Myocyte (in vitro differentiated cells): ENCODE measurements at places on chromosomes 5 and 9.

DNA sequence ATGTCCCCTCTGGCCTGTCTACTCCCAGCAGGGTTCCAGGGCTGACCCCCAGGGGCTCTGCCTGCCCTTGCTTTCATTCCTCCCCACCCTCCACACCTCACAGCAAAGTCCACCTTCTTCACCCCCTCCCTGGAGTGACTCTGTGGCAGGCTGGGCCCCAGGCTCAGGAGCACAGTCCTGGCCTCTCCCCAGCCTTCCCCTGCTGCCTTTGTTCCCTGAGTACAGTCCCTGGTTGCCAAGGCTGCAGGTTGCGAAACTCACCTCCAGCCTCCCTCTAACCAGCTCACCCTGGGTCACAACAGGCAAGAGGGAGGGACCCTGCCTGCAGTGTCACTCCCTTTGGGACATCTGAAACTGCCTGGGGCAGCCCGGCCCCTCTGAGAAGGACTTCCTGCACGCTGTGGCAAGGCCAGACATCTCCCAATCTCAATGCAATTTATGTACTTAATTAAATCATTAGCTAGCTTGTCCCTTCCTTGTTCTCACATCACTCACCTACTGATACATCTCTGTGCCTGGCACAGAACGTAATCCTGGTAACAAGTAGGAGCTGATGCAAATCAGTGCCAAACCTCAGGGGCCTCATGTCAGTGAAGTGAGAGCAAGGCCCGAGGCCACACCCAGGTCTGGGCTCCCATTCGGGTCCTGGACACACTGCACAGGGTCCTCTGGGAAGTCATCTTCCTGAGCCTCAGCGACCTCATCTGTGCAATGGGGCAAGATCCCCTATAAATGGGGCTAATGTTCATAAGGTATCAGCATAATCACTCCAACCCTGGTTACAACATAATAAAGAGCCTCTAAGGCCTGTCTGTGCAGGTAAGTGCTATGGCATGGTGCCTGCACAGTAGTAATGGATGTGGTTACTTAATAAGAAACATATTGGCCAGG is 27.3 kb upstream of the TRIM14 start:
- no peak for DNase-seq

GRCh38 chr5:138354387-138354786 is 1.9 kb downstream of the KDM3B start:
- no peak for DNase-seq

GRCh38 chr5:179316111-179316551 is 29.1 kb downstream of the ADAMTS2 start:
- no peak for DNase-seq

- no peak for DNase-seq
Observed at GRCh38 chr9:132383462-132383883, 23.2 kb downstream of the TTF1 start.

GRCh38 chr9:88905506-88905905 is 85.8 kb upstream of the S1PR3 start:
- DNase-seq: no peak

DNA sequence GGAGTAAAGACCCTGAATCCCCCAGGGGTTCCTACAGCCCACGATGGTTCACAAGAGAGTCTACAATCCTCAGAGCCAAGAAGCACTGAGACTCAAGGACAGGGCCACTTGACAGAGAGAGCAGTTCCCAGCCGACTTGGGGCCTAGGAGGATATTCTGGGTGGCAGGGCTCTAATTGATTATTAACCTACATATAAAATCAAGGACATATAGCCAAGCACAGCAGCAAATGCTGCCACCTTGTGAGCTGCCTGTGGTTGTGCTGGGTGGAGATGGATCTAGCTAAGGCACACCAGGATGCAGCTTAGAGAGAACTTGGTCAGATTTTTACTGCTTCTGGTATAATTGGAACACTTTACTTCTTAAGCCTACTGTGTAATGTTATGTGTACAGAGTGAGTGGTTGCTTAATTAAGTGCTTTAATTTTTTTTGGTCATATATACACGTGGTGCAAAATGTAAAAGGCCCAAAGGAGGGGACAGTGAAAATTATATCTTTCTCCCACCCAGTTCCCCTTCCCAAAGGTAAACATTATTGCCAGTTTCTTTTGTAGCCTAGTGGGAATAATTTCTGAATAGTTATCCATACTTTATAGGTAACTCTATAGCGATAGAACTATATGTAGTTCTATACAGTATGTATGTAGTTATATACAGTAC is 78.8 kb downstream of the F2RL2 start:
- no peak for DNase-seq

DNA sequence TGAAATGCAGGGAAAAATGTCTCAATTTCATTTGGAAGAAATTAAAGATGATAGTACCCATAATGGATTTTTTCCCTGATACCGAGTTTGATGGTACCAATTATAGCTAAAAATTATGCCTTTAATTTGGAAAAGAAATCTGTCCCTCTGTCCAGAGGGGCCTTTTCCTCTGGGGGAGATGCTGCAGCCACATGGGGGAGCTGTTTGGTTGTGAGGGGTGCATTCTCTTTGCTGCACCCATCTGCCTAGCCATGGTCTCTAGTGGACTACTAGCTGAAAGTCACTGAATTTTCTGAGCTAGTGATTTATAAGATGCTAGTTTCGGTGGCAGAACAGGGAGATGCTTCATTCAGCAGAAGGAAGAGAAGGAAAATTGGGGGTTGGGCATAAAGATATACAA is 9.6 kb downstream of the SEC61B start:
- peak; percentile 38 for DNase-seq

DNA sequence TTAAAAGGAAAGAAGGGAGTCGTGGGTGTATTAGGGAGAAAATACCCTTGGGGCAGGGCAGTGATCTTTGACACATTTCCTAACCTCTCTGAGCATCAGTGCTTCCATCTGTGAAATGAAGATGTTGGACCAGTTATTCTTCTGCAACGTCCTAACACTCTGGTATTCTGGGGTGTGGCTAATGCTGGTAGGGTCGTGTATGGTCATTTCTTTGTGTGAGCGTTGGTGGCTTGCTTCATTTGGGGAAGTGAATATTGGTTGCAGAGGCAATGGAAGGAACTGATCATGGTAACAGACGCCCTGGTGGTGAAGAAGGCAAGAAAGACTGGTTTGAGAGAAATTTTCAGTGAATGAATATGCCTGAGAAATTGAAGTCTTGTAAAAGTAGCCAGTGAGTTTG is 67.9 kb upstream of the TTC23L start:
- no peak for DNase-seq

DNA sequence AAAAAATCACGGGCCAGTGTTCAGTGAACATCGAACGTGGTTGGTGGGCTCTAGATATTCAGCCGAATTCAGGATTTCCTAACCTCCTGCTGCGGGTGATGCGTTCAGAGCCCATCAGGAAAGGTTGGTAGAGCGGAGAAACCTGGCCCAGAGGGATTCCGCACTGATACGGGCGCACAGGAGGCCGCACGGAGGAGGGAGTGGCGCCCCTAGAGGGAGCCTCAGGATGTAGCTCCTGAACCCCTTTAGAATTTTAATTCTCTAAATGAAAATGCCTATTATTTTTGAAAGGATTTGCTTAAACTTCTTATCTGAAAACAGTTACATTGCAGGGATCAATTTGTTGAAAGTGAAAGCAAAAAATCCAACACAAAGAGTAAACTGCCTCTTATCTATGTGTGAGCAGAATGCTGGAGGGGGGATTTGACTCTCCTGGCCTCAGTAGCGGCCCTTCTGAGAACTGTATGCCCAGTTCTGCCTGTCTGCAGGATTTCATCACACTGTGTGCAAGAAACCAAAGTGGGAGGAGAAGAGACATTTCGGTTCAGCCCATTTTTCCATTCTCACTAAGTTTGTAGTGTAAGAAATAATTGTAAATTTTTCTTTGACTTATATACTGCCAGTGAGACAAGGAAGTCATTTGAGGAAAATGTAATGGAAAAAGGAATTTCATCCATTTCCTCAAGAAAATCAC is 75.9 kb downstream of the TENT4A start:
- DNase-seq: no peak

DNA sequence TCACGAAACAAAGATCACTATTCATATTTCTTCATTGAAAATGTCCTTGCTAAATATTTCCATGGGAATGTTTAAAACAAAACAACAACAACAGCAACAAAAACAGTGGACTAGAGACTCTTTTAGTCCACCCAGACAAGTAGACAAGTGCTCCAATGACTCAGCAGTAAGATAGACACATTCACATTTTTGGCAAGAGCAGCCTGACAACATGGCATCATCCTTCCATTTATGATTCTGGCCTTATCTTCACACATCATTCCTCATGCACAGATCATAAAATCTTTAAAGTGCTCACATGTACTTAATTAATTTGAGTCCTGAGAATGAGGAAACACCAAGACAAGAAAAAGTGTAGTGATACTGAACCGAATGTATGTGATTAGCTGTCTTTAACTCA is 132.6 kb upstream of the PDE4D start:
- peak; percentile 39 for DNase-seq

- DNase-seq: no peak
Observed at GRCh38 chr9:121328876-121329681, 41.0 kb downstream of the STOM start.

DNA sequence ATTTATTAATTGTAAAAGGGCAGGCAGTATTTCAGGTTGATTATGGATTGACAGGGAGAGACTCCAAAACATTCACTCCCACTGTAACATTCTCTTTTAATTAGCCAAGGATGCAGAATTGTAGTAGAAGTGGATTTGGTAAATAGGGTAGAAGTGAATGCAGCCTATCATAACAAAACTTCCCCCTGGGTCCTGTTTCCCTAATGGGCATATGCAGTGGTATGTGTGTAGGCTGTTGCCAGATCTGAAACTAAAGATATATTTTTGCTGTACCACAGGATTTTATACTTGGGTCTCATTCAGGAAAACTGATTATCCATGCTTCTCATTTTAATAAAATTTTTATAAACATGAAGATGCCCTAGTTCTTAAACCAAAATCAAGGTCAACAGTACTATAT is 351.2 kb downstream of the KDM4C start:
- no peak for DNase-seq

- DNase-seq: no peak
Observed at GRCh38 chr5:164439799-164440198, 934.4 kb downstream of the MAT2B start.
